ENCODE measurements at places on chromosomes 11 and 22. TPM values are rescaled to one million over a fixed set of nuclear protein-coding genes. Genes with fewer than 3 reads are reported as not detected.
A peak's percentile ranks its signal among the peaks of the same experiment; 100 is the strongest.

NXPE2 gene
- 0.05 TPM for total RNA-seq

ALKBH8 gene
- 8.9 TPM for total RNA-seq

ARHGAP32 gene
- total RNA-seq: 18.9 TPM

DNA sequence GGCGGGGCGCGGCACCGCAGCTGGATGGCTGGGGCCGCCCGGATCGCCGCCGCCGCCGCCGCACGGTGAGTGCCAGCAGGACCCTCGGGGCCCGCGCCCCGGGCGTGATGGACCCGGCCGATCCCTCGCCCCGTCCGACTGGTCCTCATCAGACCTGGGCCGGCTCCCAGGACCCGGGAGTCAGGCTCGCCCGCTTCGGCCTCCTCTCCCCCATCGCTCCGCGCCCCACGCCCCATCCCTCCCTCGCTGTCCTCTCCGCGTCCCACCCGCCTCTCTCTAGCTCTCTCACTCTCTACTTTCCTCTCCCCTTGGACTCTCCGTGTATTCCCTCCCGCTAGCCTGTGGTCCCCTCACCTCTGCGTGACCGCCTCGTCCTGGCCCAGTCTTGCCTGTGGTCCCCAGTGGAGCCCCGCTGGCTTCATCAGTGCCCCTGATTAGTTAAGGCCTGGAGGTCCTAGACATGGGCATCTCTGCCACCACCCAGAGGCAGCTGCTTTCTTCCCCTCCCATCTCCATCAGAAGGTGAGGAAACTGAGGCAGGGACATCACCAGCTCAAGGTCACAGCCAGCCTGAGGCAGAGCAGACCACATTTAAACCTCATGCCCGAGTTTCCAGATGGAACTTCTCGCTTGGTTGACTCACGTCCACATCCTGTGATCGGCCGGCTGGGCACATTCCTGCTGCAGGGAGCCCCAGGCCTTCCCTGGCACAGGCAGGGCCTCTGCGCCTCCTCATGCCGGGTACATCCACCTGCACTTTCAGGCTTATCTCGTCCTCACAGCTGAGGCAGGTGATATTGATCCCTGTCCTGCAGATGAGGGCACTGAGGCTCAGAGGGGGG, 429 bp downstream of the SLC39A13 start:
- DNase-seq: peak; percentile 81

DNA sequence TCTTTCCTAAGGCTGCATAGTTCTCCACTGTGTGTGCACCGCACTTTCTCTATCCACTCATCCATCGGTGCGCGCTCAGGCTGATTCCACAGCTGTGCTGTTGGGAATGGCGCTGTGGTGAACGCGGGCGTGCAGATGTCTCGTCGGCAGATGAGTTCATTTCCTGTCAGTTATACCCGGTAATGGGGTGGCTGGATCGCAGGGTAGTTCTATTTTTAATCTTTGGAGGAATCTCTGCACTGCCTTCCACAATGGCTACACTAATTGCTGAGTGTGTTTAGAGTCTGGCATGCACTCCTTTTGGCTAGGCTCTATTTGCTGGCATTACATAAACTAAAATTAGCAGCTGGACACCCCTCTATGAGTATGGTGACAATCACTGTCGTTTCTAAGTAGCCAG, 27.9 kb upstream of the KRTAP5-7 start:
- no peak for DNase-seq

- no peak for DNase-seq
Measured at GRCh38 chr11:34405079-34405858, 33.5 kb upstream of the CAT start.

DNA sequence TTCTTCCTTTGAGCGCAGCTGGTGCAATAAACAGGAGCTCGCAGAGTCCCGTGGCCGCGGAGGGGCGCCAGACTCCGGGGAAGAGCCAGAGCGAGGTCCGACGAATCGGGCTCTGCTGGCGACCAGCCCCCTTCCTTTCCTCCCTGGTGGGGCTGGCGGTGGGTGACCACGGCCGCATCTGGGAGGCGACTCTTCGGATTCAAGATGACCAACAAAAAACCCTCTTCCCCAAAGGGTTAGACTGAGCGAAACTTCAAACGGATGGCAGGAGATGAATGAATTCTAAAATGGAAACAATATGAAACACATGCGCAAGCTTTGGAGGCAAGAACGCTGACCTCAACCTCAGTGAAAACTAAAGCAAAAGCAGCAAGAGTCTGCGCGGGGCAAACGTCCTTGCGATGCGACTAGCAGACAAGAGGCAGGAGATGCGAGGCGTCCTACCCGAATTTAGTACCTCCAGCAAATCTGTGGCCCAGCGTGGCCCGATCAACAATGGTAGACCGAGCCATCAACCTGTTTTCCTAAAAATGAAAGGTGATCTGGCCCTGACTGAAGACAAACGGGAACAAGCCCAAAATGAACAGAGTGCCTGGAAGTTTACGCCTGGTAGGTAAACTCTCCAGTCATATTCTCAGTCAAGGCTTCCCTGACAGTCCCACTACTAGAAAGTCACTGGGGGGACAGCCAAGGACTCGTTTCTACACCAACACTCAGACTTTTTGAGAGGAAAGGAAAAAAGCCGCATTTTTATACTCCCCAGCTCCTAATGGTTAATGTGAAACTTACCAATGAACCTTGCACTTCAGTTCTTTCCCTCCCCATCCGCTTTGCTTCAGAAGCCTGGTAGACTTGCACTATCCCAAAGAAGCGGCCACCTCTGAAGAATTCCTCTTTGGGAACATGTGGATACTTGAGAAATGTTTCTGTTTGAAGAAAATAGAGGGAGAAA, 11.6 kb downstream of the MMP3 start:
- DNase-seq: peak; percentile 53

- peak; percentile 31 for DNase-seq
Measured at GRCh38 chr11:95920460-95921105, 3.3 kb downstream of the MTMR2 start.

ANGPTL5 gene
- not detected for total RNA-seq

RASSF7 gene
- total RNA-seq: 65.7 TPM

- no peak for DNase-seq
Measured at GRCh38 chr11:1038361-1038760, 1.8 kb upstream of the MUC6 start.

DNA sequence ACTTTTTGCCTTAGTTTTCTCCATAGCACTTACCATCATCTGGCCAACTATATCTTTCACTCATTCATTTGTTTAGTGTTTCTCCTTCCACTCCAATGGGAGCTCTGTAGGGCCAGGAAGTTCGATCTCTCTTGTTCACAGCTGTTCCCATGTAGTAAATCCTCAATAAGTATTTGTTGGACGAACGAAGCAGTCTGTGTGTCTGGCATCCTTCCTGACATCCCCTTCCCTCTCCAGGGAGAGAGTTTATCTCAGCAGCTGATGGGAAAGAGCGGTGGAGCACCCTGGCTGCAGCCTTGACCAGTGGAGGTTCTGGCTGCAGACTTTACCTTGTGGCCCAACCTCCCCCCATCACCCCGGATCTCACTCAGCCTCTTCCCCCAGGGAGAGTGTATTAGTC, 141.7 kb downstream of the CHST1 start:
- no peak for DNase-seq

OR52I1 gene
- total RNA-seq: not detected

DNA sequence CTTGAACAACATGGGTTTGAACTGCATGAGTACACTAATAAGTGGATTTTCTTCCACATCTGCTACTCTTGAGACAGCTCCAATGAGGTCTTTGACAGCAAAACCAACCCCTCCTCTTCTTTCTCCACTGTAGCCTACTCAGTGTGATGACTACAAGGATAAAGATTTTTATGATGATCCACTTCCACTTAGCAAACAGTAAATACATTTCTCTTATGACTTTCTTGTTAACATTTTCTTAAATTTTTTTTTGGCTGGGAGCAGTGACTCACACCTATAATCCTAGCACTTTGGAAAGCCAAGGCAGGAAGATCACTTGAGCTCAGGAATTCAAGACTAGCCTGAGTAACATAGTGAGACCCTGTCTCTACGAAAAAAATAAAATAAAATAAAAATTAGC, 9.9 kb upstream of the EIF4G2 start:
- DNase-seq: no peak

- peak; percentile 49 for DNase-seq
Measured at GRCh38 chr11:10295064-10295901, 1.3 kb upstream of the SBF2 start.

SMC1B gene
- not detected for total RNA-seq

PGA5 gene
- not detected for total RNA-seq

DNA sequence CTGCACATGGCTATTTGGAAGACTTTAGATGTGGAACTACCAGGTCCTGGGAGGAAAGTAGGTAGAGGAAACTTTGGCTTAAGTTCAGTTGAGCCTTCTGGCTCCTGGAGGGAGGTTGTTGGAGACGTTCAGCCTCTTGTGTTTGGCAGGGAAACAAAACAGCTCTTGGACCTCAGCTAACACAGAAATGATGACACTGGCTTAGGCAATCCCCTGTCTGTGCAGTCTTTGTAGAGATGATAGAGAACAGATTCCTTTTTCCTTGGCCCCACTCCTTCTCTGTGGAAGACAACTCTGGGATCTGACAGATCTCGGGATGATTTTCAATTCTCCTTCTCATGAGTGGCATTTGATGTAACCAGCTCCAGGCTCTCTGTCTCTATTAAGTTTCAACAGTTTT, 428.5 kb downstream of the TMEM135 start:
- DNase-seq: no peak

- DNase-seq: peak; percentile 46
Measured at GRCh38 chr11:4636962-4637661, at the start of gene OR51D1. OR51D1 (plus strand) TSS chr11:4637477; CDS start chr11:4639791, 2,314 bp downstream.

PYGM gene
- not detected for total RNA-seq

GRCh38 chr11:12811861-12812260, 137.6 kb downstream of the TEAD1 start:
- DNase-seq: no peak
